Effector memory CD4-positive, alpha-beta T cell (primary cell): ENCODE measurements at places on chromosomes 13 and 19.

DNA sequence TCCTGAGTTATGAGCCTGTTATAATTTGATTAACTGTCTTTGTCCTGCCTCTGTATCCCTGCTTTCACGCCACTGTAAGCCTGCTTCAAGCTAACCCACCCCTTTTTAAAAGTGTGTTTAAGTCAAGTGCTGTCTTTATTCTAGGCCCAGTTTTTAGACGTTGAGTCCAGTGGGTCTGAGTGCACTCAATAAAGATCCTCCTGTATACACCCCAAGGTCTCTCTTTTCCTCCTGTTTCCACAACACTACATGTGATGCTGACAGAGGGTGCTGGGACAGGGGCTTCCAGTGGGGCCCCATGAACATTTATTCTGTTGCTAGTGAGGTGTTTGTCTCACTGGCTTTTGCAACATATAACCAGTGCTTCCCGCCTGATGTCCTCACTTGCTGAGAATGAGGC, 6.7 kb upstream of the F2RL3 start:
- no peaks in the 10 kb centered on the region for H3K4me1 ChIP-seq
- H3K36me3 ChIP-seq: peaks cover 28% of the 10 kb centered on the region
- no peak for DNase-seq
- H3K27me3 ChIP-seq: no peaks in the 10 kb centered on the region

DNA sequence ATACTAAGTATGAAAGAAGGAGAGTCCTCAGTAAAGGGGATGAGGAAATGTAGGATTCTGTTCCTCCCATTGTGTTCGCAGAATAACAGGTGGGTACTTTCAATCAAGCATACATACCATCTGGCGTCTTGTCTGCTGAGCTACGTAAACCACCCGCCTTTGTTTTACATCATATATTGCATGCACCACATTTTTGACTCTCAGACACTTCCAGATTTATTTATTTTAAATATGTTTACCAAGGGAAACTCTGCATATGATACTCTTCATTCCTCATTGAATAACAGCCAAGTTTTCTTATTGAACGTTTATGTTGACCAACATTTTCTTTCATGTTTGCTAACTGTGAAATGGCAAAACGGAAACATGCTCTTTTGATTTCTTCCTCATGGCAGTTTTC, 174.1 kb downstream of the FGF14 start:
- H3K4me1 ChIP-seq: no peaks in the 10 kb centered on the region
- no peaks in the 10 kb centered on the region for H3K36me3 ChIP-seq
- H3K27ac ChIP-seq: no peak overlapping the region
- DNase-seq: no peak
- no peak overlapping the region for H3K4me3 ChIP-seq
- H3K27me3 ChIP-seq: no peaks in the 10 kb centered on the region

- no peak overlapping the region for H3K4me3 ChIP-seq
- no peaks in the 10 kb centered on the region for H3K36me3 ChIP-seq
- DNase-seq: no peak
- H3K4me1 ChIP-seq: peaks cover 20% of the 10 kb centered on the region
- H3K27me3 ChIP-seq: no peaks in the 10 kb centered on the region
These were observed 57.1 kb downstream of the ALOX5AP start for GRCh38 chr13:30792285-30793000.

DNA sequence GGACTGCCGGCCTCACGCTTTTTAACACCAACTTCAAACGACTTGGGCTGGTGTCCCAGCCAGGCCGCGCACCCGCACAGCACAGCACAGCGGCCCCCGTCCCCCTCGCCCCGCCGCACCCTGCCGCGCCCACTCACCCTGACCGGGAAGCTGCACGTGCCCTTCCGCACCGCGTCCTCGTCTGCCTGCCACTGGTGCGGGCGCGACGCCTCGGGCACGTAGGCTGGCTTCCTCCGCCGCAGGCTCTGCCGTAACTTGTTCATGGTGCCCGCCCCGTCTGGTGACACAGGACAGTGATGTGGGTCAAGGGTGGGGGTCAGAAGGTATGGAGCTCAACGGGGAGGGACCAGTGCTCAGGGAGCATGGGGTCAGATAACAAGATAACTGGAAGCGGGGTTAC, 6.2 kb downstream of the NUMBL start:
- no peaks in the 10 kb centered on the region for H3K4me1 ChIP-seq
- no peak overlapping the region for H3K27ac ChIP-seq
- no peak overlapping the region for H3K4me3 ChIP-seq
